RWPE2 (cell line): ENCODE measurements at places on chromosomes 5 and 9.

GRCh38 chr5:26864061-26864460, 174.3 kb downstream of the CDH9 start:
- no peaks in the 10 kb centered on the region for H3K36me3 ChIP-seq
- DNase-seq: no peak
- H3K4me3 ChIP-seq: no peak overlapping the region
- H3K27ac ChIP-seq: no peak overlapping the region

DNA sequence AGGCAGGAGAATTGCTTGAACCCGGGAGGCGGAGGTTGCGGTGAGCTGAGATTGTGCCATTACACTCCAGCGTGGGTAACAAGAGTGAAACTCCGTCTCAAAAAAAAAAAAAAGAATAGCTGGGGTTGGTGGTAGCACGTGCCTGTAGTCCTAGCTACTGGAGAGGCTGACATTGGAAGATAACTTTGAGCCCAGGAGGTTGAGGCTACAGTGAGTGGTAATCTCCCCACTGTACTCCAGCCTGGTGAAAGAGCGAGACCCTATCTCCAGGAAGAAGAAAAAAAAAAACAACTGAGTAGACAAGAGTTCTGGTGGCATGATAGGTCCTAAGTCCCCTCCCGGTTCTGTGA, 26.3 kb downstream of the GOLGA2 start:
- no peaks in the 10 kb centered on the region for H3K36me3 ChIP-seq
- no peak overlapping the region for H3K4me3 ChIP-seq
- H3K4me1 ChIP-seq: no peaks in the 10 kb centered on the region
- DNase-seq: no peak
- H3K27me3 ChIP-seq: no peaks in the 10 kb centered on the region

DNA sequence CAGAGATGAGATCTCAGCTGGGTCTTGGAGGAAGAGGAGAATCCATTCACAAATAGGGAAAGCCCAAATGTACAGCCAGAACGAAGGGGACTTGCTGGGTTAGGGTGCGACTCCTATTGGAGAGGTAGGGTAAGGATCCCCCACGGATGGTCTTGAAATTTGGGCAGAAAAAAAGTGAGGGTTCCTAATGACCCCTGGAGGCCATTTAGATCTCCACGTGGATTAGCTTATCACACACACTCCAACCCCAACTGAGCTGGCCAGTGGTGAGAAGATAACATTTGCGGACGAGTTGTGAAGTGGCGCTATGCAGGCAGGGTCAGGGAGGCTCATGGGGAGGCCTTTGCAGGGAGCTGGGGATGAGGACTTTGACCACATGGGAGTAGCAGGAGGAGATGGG, 86.0 kb downstream of the FSTL4 start:
- no peaks in the 10 kb centered on the region for H3K36me3 ChIP-seq
- H3K27ac ChIP-seq: no peak overlapping the region
- no peak overlapping the region for H3K4me3 ChIP-seq
- DNase-seq: no peak
- no peaks in the 10 kb centered on the region for H3K4me1 ChIP-seq
- H3K27me3 ChIP-seq: peaks cover 10% of the 10 kb centered on the region

GRCh38 chr5:82620957-82621600, 342.9 kb upstream of the RPS23 start:
- H3K4me1 ChIP-seq: no peaks in the 10 kb centered on the region
- H3K36me3 ChIP-seq: no peaks in the 10 kb centered on the region
- no peak for DNase-seq
- no peak overlapping the region for H3K27ac ChIP-seq
- H3K27me3 ChIP-seq: no peaks in the 10 kb centered on the region

GRCh38 chr9:80883826-80884579, 805.3 kb downstream of the TLE1 start:
- peaks cover 10% of the 10 kb centered on the region for H3K4me1 ChIP-seq
- no peak overlapping the region for H3K4me3 ChIP-seq
- no peak overlapping the region for H3K27ac ChIP-seq

DNA sequence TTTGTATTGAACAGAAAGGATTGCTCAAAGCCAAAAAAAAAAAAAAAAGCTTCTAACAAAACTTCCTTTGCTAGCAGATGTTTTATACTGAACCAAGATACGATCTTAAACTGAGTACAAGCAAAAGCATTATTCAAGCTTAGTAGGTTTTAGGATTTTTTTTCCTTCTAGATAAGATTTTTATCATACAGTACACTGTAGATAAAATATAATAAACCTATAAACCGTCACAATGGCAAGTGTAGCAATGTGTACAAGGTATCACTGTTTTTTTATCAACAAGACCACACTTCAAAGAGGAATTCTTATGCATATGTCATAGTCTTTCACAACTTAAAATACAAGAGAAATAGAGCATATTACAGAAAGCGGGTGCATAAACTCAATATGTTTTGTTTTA, 56.5 kb upstream of the TRPM3 start:
- no peaks in the 10 kb centered on the region for H3K36me3 ChIP-seq
- H3K4me1 ChIP-seq: no peaks in the 10 kb centered on the region
- H3K4me3 ChIP-seq: no peak overlapping the region
- no peak overlapping the region for H3K27ac ChIP-seq
- no peaks in the 10 kb centered on the region for H3K27me3 ChIP-seq

DNA sequence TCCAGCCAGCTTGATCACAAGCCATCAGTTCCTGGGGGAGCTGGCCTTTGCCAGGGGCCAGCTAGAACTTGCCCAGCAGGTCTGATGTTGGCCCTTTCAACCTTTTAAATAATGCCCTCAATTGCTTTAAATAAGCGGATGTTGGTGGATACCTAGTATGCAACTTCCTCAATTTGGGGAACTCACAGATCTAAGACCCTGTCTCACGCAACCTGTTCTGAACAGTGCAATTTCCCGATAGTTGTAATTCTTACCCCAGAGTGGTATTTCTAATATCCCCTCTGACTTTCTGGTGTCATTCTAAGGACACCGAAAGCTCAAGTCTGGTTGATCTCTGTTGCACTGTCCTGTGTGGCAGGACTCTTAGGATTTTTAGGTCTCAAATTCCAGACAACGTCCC, 23.1 kb downstream of the GALNT12 start:
- no peak overlapping the region for H3K27ac ChIP-seq
- no peaks in the 10 kb centered on the region for H3K36me3 ChIP-seq
- H3K4me3 ChIP-seq: no peak overlapping the region
- no peaks in the 10 kb centered on the region for H3K4me1 ChIP-seq
- no peak for DNase-seq

DNA sequence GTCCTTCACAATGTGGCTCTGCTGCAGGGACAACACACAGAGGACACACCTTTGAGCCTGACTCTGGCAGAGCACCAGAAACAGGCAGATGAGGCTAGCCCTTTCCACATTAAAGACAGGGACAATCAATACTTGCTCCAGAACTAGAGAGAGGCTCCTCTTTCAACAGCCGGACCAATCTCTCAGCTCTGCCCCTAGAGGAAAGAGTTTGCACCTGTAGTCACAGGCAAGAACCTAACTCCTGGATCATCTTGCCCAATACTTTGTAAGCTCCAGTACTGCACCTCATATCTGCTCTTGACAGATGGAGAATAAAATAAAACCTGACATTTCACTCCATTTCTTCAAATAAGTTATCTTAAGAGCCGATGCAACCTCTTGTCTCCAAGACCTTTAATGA, 52.1 kb downstream of the EPB41L4A start:
- no peaks in the 10 kb centered on the region for H3K27me3 ChIP-seq
- no peaks in the 10 kb centered on the region for H3K36me3 ChIP-seq
- H3K4me1 ChIP-seq: no peaks in the 10 kb centered on the region
- DNase-seq: no peak
- H3K4me3 ChIP-seq: no peak overlapping the region

DNA sequence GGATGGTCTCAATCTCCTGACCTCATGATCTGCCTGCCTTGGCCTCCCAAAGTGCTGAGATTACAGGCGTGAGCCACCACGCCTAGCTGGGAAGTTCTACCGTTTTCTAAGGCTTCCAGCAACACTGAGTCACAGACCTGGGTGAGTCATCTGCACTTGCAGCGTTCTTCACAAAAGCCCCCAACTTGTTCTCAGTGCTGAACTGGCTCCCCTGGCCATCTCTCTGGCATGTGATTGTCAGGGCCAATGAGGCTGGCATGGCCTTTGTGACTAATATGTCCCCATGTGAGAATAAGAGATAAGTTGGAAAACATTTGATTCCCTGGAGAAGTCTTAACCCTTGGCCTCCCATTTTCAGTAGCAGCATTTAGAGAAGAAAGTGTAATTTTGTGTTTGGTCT, 124.4 kb downstream of the WDR41 start:
- no peak overlapping the region for H3K27ac ChIP-seq
- H3K36me3 ChIP-seq: no peaks in the 10 kb centered on the region
- H3K4me1 ChIP-seq: no peaks in the 10 kb centered on the region
- peaks cover 3% of the 10 kb centered on the region for H3K27me3 ChIP-seq
- no peak overlapping the region for H3K4me3 ChIP-seq

- DNase-seq: no peak
- no peak overlapping the region for H3K27ac ChIP-seq
- no peaks in the 10 kb centered on the region for H3K27me3 ChIP-seq
- H3K4me3 ChIP-seq: no peak overlapping the region
- peaks cover 23% of the 10 kb centered on the region for H3K4me1 ChIP-seq
Observed at GRCh38 chr5:151267491-151268260, 14.7 kb downstream of the GM2A start.

- no peak for DNase-seq
- H3K4me1 ChIP-seq: peaks cover 23% of the 10 kb centered on the region
- H3K36me3 ChIP-seq: no peaks in the 10 kb centered on the region
- H3K4me3 ChIP-seq: no peak overlapping the region
- no peak overlapping the region for H3K27ac ChIP-seq
Observed at GRCh38 chr9:77876091-77876490, 155.5 kb downstream of the GNAQ start.

DNA sequence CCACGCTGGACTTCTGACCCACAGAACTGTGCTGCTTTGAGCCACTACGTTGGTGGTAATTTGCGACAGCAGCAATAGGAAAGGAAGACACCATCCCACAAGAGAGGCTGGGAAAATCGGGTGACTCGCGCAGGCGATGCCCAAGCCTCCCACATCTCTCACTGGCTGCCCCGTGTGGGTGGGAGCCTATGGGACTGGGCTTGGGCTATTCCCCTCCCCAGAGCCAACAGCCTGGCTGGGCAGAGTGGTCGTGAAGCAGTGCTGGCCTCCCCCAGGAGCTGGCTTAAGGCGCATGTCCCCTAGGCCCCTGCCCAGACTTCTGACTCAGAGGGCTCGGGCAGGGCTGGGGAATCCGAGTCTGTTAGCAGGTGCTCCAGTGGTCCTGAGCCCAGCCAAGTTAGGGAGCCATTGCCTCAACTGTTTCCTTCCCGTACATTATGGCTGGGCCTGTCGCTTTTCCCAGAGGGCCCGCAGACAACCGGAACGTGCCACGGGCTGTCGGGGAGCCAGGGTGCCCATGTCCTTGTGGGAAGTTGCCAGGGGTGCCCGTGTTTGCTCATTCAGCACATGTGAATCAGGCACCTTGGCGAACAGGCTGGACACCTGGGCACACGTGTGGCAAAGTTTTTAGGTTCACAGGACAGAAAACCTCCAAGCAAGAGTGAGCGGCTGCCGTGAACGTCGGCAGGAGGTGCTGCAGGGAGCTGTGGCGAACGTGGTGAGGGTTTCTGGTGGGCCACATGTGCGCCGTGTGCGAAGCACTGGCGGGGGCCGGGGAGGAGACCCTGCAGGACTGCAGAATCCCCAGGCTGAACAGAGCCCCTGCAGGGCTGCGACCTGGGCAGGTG, 7.0 kb upstream of the RASGEF1C start:
- H3K27ac ChIP-seq: no peak overlapping the region
- H3K27me3 ChIP-seq: no peaks in the 10 kb centered on the region
- no peak overlapping the region for H3K4me3 ChIP-seq
- H3K36me3 ChIP-seq: no peaks in the 10 kb centered on the region

DNA sequence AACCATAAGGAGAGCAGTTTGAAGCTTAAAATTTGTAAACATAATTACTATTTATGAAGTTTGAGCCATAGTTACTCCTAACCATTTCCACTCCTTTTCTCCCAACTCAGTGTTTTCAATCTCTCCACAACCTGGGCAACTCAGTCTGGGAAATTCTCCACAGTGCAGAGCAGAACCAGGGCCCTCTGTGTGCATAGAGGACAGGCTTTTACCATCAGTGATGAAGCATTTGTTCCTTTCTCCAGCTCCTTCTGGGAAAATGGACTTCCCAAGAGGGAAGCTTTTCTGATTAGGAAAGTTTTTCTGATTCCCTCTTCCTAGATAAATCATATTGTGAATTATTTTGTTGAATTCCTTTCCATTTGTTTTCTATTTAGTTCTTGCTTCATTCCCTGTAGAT, 132.3 kb upstream of the MPDZ start:
- H3K4me1 ChIP-seq: no peaks in the 10 kb centered on the region
- no peak overlapping the region for H3K4me3 ChIP-seq
- no peaks in the 10 kb centered on the region for H3K27me3 ChIP-seq
- no peaks in the 10 kb centered on the region for H3K36me3 ChIP-seq
- H3K27ac ChIP-seq: no peak overlapping the region

DNA sequence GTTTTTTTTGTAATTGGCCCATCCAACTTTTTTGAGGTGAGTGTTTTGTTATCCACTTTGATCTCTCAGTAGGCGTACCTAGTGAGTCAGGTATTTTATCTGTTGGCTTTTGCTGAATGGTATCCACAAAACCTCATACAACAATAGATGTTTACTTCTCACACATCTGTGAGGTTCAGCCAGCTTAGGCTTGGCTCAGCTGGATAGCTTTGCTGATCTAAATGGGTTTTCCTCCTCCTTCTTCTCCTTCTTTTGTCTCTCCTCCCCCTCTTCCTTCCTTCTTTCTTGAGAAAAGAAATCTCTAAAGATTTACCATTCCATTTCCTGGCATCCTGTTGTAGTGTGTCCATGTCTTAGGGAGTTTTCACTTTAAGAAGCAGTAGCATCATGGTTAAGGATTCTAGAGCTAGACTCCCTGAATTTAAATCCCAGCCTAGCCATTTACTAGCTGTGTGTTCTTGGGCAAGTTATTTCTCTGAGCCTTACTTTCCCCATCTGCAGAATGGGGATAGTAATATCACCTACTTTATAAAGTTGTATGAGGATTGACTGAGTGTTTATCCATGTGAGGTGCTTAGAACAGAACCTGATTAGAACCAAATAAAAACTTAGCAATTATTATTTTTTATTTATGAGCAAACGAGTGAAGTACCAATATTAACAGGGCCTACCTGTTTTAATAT, 126.3 kb downstream of the ARHGAP26 start:
- peaks cover 19% of the 10 kb centered on the region for H3K4me1 ChIP-seq
- H3K27ac ChIP-seq: no peak overlapping the region
- H3K27me3 ChIP-seq: no peaks in the 10 kb centered on the region
- no peak overlapping the region for H3K4me3 ChIP-seq

- H3K36me3 ChIP-seq: no peaks in the 10 kb centered on the region
- H3K27me3 ChIP-seq: peaks cover 11% of the 10 kb centered on the region
- H3K4me1 ChIP-seq: no peaks in the 10 kb centered on the region
- no peak for DNase-seq
- no peak overlapping the region for H3K4me3 ChIP-seq
Observed at GRCh38 chr5:2168601-2169429, 286.1 kb upstream of the IRX4 start.
